Activated CD4-positive, CD25-positive, alpha-beta regulatory T cell (primary cell): ENCODE measurements at places on chromosomes 11 and 22.

DNA sequence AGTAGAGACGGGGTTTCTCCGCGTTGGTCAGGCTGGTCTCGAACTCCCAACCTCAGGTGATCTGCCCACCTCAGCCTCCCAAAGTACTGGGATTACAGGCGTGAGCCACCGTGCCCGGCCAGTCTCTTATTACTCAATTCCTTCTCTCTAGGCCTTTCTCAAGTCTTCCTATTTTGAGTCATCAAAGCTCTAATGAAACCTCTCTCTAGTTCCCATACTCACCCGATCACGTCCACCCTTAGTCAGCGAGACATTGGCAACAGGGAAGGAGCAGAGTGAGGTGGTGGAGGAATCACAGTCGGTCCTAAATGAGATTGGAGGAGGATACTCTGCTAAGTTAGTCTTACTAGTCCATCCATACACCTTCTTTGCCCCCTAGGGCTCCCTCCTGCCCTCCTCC lies 5.0 kb downstream of the BSCL2 start:
- DNase-seq, result no peak

GRCh38 chr22:17332109-17332800 lies 37.0 kb upstream of the CECR2 start:
- no peak for DNase-seq

DNA sequence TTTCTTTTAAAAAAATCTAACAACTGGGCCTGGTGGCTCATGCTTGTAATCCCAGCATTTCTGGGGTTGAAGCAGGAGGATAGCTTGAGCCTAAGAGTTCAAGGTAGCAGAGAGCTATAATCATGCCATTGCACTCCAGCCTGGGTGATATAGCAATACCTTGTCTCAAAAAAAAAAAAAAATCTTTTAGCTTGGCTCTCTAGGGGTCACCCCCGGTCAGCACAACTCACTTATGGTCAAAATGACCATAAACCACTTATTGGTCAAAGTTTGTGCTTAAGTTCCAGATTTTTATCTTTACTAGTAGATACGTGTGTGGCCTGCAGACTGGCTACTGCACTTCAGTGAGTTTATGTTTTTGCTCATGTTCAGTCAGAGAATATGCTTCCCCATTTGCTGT lies 6.3 kb upstream of the SPDYC start:
- DNase-seq, result no peak

DNA sequence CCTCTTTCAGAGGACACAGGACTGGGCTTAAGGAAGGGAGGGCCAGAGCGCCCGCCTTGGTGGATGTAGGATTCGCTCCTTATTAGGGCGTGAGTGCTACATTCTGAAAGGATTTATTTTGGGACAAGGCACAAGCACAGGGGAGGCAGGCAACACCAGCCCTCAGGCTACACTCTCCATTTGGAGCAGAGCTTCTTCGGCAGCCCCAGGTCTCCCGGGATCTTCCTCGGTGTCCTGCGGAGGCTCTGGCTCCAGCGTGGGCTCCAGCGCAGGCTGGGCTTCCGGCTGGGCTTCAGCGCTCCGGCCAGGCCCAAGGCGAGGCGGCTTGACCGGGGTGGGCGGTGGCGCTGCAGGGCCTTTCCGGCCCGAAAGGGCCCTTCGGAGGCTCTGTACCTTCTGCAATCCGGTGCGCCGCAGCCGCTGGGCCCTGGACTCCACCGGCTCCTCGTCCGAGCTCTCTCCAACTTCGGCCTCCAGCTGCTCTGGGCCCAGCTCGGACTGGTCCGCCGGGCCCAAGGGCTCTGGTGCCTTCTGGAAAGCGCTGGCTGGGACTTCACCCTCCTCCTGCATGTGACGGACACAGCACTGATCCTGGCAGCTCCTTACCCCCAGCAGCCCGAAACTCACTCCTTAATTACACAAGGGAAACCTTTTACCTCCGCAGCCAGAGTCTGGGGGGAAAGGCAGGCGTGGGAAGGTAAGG lies 1.1 kb downstream of the CAVIN3 start:
- no peak for DNase-seq

- no peak for DNase-seq
These were observed 27.1 kb downstream of the ADAMTS15 start for GRCh38 chr11:130475426-130476053.
